ENCODE measurements at places on chromosomes 3 and 15.

DNA sequence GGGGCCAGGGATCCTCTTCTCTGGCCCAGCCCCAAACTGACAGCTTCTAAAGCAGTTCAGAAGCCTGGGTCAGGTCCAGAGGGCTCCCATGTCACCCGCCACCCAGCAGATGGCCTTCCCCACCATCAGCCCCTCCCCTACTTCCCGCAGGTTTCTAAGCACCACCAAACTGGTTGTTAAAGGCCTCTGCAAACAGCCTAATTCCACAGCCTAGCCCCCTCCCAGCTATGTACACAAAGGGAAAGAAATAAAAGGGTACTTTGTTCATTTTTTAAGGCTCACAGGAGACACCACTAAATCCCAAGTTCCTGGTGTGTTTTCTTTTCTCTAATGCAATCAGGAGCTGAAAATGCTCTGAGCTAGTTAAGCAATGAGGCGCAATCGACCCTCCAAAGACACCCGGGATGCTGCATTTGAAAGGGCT is 30.6 kb downstream of the PLCH1 start:
- DNase-seq: no peak

- DNase-seq: no peak
These were observed 42.5 kb downstream of the CMTM6 start for GRCh38 chr3:32460031-32460749.

- no peak for DNase-seq
These were observed 11.7 kb downstream of the MAP1A start for GRCh38 chr15:43529141-43529540.

GRCh38 chr15:66069751-66070150 is 183.8 kb downstream of the MEGF11 start:
- DNase-seq: no peak

GRCh38 chr3:114775395-114775794 is 371.7 kb downstream of the ZBTB20 start:
- peak; percentile 37 for DNase-seq

- DNase-seq: no peak
These were observed 94.7 kb downstream of the TBL1XR1 start for GRCh38 chr3:177102553-177102952.

GRCh38 chr3:158725348-158726011 is 6.8 kb downstream of the RARRES1 start:
- DNase-seq: peak; percentile 89

- DNase-seq: no peak
These were observed 891 bp upstream of the TOP2B start for GRCh38 chr3:25665315-25666280.

DNA sequence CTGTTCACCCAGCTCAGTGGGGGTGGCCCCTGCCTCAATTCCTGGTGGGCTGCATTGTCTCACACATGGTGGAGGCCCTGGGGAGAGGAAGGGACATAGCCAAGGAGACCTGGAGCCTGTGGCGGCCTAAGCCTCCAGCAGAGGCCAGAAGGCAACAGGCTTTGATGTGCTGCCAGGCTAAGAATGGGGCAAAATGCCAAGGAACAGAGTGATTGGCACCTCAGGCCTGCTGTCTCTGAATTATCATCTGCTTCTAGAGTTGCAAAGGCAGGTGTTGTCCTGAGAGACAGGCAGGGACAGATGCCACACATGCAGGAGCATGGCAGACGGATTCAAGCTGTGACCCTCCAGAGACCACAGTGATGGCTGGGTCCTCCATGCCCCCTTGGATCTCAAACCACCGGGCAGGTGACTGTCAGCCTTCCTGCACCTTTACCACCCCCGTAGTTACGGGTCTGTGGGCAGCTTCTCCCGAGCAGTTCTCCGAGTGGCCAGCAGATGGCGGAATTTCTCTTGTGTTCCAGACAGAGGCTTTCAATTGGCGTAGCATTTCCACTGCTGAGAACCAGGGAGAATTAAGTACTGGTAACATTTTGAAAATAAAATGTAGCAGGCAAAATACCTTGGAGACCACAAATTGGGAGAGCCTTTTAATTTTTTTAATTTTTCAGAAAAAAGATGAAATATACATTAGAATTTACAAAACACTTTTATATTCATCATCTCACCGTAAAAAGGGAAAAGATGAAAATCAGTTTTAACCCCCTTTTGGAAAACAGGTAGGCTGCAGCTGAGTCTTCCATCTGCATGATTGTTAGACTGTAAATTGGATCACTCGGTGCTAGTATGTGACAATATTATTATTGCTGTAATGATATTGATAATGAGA is 525.5 kb upstream of the CFAP20DC start:
- DNase-seq: peak; percentile 47

- DNase-seq: no peak
These were observed 85.3 kb upstream of the SLC6A6 start for GRCh38 chr3:14317057-14317553.

DNA sequence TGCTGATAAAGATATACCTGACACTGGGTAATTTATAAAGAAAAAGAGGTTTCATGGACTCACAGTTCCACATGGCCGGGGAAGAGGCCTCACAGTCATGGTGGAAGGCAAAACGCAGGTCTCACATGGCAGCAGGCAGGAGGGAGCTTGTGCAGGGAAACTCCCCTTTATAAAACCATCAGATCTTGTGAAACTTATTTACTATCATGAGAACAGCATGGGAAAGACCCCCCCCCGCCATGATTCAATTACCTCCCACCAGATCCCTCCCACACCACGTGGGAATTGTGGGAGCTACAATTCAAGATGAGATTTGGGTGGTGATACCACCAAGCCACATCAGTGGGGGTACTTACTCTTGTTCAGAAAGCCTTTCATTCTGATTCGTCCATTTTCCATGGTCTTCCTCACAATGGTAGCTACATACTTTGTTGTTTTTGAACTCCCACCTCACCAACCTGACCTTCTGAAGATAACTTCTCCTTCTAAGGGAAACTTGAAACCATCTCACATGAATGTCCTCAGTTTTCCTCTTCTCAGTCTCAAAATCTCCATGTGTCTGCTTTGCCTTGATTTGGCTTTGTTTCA is 275.6 kb upstream of the PROK2 start:
- DNase-seq: no peak

GRCh38 chr3:8503871-8504610 is 2.4 kb downstream of the LMCD1 start:
- no peak for DNase-seq

DNA sequence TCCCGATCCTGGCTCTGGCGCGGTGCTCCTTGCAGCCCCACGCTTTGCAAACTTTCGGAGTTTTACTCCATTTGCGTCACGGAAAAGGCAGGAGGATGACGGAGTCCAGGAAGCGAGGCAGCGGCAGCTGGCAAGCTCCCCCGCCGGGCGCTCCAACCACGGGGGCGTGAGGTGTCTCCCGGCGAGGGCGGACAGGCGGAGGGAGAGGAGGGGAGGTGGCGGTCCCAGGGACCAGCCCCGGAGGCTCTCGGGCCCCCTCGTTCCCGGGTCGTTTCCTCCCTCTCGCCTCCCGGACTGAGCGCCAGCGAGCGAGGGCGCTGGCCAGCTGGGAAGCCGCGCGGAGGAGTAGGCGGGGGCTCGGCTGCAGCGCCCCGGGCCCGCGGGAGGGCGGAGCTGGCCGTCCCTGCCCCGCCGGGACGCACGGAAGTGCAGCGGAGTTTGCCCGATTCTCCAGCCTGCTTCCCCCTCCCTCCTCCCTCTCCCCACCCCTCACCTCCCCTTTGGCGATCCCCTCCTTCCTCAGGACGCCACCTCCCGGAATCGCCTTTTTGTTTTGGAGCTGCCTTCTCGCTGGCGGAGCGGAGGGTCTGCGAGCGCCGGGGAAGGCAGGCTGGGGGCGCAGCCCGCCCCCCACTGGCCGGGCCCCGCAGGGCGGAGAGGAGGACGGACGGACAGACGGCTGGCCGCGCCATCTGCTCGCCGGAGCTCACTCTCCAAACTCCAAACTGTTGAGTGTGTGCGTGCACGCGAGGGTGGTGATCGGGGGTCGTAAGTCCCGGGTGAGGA is at the start of gene SNX33:
TSS of gene SNX33 (plus strand) at position 543 of the 786 bp plus-strand sequence. CDS start 1,191 bp downstream, outside the sequence.
- DNase-seq: peak; percentile 59

GRCh38 chr3:102025606-102026270 is 176.4 kb downstream of the NFKBIZ start:
- no peak for DNase-seq

- no peak for DNase-seq
These were observed 6.0 kb downstream of the KLF13 start for GRCh38 chr15:31332681-31333071.
